AG04450 (cell line): ENCODE measurements at places on chromosomes 4 and X. TPM values are rescaled to one million over a fixed set of nuclear protein-coding genes. Genes with fewer than 3 reads are reported as not detected.

The FNIP2 gene
- 8.4 and 9.8 TPM in 2 replicates for polyA plus RNA-seq

The TMEM144 gene
- 0.82 and 1.5 TPM in 2 replicates for polyA plus RNA-seq

The ADRA2C gene
- polyA plus RNA-seq, result not detected in 2 replicates

The ADH6 gene
- 0.02 TPM in 1 of 2 replicates, not detected in the other for polyA plus RNA-seq

The ITM2A gene
- polyA plus RNA-seq, result not detected in 2 replicates

The FGB gene
- polyA plus RNA-seq, result 0.17 TPM in 1 of 2 replicates, not detected in the other

The KCTD8 gene
- 0.05 TPM in 1 of 2 replicates, not detected in the other for polyA plus RNA-seq

The MAGEA10 gene
- not detected in 2 replicates for polyA plus RNA-seq

The ZMAT1 gene
- polyA plus RNA-seq, result not detected in 2 replicates

The HMX1 gene
- polyA plus RNA-seq, result not detected in 2 replicates

The POF1B gene
- not detected in 2 replicates for polyA plus RNA-seq

- peak; percentile 26 for DNase-seq
Observed at GRCh38 chr4:2322841-2323240, 60.9 kb upstream of the MXD4 start.

GRCh38 chr4:38073596-38074234, 113.5 kb downstream of the PTTG2 start:
- DNase-seq, result no peak

DNA sequence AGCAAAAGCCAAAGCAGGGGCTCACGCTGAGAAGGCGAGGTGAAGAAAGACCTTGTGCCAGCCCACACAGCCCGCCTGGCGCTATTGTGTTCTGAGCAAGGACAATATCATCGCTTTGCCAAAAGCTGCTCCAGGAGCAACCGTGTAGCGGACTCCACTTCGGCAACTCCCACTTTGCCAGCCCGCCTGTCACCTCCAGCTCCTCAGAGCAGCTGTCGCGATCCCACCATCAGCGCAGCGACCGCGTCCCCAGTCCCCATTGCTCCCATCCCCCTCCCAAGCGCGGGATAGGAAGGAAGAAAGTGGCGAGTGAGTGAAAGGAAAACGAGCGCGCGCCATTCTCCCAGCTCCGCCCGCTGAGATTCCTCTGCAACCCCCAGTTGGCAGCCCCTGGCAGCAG, 759 bp downstream of the ZC4H2 start:
- DNase-seq, result no peak

DNA sequence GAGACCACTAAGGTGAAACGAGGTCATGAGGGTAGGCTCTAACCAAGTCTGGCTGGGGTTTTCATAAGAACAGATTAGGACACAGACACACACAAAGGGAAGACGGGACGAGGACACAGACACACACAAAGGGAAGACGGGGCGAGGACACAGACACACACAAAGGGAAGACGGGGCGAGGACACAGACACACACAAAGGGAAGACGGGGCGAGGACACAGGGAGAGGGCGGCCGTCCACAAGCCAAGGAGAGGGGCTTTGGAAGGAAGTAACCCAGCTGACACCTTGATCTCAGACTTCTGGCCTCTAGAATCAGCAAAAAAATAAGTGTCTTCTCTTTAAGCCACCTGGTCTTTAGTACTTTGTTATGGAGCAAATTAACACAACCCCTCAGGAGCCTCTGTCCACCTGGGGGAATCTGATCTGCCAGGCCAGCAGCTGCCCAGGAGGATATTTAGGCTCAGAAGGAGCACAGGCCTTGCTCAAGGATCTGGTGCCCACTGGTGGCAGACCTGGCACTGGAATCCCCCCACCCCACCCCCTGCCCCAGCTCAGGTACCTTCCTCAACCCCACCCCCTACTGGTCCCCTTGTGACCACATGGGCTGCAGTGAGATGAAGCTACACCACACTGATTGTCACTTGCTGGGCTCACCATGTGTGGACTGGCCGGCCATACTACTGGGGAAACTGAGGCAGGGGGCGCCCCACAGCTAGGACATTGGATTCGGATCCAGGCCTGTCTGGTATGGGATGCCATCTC, 2.8 kb downstream of the ABLIM2 start:
- DNase-seq, result no peak

- no peak for DNase-seq
Observed at GRCh38 chr4:24729119-24729730, 66.1 kb upstream of the SOD3 start.

GRCh38 chr4:11408233-11408967, 20.3 kb downstream of the HS3ST1 start:
- DNase-seq, result no peak

DNA sequence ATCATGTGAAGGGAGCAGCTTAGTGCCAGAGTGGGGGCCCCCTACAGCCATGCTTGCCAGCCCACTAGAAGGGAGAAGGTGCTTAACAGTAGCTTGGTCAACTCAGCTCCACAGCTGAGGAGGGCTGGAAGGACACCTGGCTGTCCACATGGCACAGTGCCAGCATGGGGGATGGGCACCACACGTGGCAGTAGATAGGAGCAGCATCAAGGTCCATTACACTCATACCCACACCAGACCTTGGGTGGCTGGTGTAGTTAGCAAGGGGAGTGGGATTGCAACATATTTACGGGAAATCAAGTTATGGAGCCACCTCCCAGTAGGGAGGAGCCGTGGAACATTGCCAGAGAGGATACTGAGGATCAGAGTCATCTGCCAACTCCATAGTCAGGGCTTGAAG, 37.9 kb upstream of the SLC4A4 start:
- no peak for DNase-seq

- DNase-seq, result no peak
Observed at GRCh38 chrX:154529206-154529612, 13.2 kb upstream of the FAM3A start.

DNA sequence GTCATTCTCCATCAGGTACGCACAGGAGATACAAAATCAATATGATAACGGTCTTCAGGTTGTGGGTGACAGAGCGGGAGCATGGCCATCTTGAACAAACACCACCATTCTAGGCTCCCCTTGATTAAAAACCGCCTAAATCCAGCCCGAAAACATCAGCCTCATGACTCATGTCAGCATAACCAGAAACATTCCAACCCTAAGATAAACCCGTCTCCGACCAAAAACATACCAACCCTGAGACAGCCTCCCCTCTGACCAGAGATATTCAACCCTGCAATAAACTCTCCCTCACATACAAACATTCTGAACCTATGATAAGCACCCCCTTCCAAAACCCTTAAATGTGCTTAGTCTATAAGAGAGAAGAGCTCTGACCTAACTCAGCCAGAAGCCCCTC, 157.9 kb downstream of the DHRSX start:
- DNase-seq, result peak; percentile 70

- DNase-seq, result no peak
Observed at GRCh38 chr4:101337688-101338087, 9.6 kb downstream of the PPP3CA start.

- DNase-seq, result no peak
Observed at GRCh38 chr4:119329835-119330620, 8.1 kb upstream of the FABP2 start.

DNA sequence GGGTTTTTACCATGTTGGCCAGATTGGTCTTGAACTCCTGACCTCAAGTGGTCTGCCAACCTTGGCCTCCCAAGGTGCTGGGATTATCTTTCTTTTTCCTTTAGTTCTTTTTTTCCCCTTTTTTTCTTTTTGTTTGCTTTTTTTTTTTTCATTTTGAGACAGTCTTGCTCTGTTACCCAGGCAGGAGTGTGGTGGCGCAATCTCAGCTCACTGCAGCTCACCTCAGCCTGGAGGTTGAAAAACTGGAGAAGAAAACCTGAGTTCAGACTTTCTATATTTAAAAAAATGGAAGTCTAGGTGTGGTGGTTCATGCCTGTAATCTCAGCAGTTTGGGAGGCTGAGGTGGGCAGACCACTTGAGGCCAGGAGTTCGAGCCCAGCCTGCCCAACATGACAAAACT, 181.1 kb upstream of the HS3ST1 start:
- DNase-seq, result no peak

- DNase-seq, result no peak
Observed at GRCh38 chr4:177301126-177301639, 8.5 kb upstream of the NEIL3 start.

DNA sequence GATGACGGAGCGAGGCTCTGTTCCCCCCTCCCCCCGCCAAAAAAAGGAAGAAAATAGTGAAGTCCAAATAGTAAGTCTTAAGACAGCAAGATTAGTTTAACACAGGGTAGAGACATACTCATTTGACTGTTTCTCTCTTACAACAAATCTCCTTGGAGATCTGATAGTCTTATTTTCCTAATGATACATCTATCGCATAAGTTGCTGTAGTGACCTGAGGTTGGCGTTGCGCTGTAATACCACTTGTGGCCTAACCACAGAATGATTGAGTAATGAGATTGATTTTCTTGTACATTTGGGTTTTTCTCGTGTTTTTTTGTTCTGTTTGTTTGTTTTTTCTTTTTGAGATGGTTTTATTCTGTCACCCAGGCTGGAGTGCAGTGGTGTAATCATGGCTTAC, 27.2 kb downstream of the OCIAD1 start:
- DNase-seq, result no peak

- no peak for DNase-seq
Observed at GRCh38 chr4:56821381-56822243, at the start of gene SPINK2. SPINK2 (minus strand) TSS chr4:56821701; CDS start chr4:56821662, 39 bp downstream.

- no peak for DNase-seq
Observed at GRCh38 chr4:40550948-40551462, 78.7 kb downstream of the RBM47 start.

DNA sequence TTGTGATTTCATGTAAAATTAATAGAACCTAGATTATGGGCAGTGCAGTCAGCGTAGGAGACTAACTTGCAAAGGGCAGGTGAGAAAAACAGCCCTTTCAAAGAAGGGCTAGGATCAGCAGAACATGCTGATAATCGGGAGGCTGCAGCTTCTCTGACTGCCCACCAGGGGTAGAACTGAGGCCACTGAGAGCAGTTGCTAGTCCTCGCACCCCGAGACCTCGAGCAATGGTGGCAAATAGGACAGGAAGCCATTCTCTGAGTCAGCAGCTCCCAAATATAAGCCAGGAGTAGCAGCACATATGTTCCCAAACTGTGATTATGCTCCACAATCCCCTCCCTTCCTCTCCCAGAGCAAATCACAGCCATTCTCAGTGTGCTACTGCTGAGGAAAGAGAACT, 186.5 kb downstream of the MSL3 start:
- DNase-seq, result no peak

- no peak for DNase-seq
Observed at GRCh38 chr4:152185786-152186550, 349.9 kb downstream of the FBXW7 start.

DNA sequence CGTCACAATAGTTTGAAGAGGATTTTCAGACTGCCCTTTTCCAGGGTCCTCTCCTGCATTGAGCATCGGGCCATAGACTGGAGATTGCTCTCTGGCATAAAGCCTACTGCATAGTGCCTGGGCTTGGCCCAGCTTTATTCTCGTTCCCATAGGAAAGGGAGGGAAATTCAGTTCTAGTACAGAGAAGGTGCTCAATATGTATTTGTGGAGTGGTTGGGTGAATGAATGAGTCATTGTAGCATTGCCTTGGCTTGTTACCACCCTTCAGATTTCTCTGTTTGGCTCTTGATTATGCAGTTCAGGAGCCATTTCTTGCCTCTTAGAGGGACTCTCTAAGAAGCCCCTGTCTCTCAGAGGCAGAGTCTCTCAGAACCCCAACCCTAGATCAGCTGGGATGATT, 2.6 kb downstream of the TMEM35A start:
- no peak for DNase-seq

DNA sequence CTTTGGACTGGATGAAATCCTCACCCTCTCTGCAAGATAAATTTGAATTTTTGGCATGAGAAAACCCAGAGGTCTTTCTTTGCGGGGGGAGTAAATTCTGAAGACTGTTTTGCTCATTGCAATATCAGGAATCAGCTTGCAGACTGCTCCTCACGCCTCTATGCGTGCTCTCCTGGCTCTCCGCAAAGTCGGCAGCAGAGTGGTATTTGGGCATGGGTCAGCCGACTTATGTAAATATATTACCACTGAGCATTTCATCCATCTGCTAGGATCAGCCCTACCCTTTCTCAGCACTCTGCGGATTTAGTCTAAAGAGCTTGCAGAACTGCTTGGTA, 288.0 kb downstream of the ASMT start:
- DNase-seq, result no peak

DNA sequence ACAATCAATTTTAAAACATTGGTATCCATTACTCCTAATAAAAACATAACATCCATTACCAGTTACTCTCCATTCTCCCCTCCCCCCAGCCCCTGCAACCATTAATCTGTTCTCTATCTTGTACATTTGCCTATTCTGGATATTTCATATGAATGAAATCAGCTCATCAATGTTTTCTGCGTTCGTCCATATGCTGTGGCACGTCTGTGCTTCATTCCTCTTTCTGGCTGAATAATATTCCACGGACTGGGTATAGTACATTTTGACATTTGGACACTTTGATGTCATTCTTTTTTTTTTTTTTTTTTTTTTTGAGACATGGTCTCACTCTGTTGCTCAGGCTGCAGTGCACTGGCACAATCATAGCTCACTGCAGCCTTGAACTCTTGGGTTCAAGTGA, 5.2 kb downstream of the DNASE1L1 start:
- no peak for DNase-seq

GRCh38 chr4:129344058-129344457, 248.1 kb downstream of the C4orf33 start:
- DNase-seq, result no peak

GRCh38 chrX:154980330-154981115, 42.0 kb downstream of the F8 start:
- DNase-seq, result peak; percentile 11

- no peak for DNase-seq
Observed at GRCh38 chr4:8703401-8703696, 110.8 kb downstream of the CPZ start.

GRCh38 chr4:94304365-94304971, 38.2 kb downstream of the HPGDS start:
- DNase-seq, result no peak

DNA sequence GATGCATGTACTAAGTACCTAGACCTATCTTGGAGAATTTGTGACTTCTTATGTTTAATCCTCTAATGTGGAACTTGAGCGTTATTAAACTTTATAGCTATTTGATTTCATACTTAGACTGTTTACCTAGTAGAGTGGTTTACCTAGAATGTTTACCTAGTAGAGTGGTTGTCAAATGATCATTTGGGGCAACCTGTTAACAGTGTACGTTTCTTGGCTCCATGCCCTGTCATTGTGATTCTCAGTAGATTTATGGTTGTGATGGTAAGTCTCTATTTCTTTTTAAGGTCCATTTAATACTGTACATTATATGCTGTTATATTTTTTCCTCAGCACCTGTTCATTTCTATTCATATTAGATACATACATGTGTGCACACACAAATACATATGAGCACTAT, 233.0 kb upstream of the MAD2L1 start:
- DNase-seq, result no peak

GRCh38 chr4:111847296-111848008, 297.8 kb upstream of the FAM241A start:
- no peak for DNase-seq

DNA sequence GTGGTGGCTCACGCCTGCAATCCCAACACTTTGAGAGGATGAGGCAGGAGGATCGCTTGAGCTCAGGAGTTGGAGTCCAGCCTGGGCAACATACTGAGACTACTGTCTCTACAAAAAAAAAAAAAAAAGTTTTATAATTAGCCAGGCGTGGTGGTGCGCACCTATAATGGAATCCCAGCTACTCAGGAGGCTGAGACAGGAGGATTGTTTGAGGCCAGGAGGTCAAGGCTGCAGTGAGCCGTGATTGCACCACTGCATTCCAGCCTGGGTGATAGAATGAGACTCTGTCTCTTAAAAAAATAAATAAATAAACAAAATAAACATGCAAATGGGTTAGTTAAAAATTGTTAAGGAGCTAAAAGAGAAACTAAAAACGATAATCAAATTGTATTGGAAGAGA, 7.7 kb downstream of the GLOD5 start:
- no peak for DNase-seq
